ENCODE measurements at places on chromosomes 4 and X. TPM values are rescaled to one million over a fixed set of nuclear protein-coding genes. Genes with fewer than 3 reads are reported as not detected.

GRCh38 chr4:7630568-7631287 is 196.0 kb upstream of the PSAPL1 start:
- peak; percentile 66 for DNase-seq

GRCh38 chrX:104189837-104190236 is 23.6 kb downstream of the FAM199X start:
- no peak for DNase-seq

TLR3 gene
- 0.97 TPM for total RNA-seq

XAGE2 gene
- total RNA-seq, result not detected

SOX3 gene
- total RNA-seq, result not detected

Measured in fibroblast of villous mesenchyme (primary cell).